ENCODE measurements at places on chromosomes 2 and 18.

DNA sequence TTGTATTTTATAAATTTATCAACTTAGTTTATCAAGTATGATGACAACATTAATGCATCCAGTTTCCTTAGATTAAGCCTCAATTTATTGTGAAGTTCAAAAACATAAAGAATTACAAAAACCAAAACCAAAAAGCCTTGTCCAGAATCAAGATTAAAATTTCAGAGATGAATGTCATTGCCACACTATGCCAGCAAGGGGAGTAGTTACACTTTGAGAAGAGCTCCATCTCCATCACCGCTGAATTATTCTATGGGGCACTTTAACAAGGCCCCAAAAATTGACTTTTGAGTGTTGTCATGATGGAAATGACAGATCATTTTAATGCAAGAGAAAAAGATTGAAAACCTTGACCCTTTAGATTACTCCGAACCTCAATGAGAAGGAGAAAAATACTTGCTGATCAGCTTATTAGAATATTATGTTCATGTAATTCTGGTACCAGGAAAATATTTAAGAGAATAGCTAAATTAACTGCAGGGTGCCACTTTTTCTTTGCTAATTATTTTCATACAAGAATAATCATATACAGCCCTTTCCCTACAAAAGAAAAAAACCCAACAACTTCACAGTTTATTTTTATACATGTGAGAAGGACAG is 152.5 kb upstream of the AQP4 start:
- no peak for DNase-seq

DNA sequence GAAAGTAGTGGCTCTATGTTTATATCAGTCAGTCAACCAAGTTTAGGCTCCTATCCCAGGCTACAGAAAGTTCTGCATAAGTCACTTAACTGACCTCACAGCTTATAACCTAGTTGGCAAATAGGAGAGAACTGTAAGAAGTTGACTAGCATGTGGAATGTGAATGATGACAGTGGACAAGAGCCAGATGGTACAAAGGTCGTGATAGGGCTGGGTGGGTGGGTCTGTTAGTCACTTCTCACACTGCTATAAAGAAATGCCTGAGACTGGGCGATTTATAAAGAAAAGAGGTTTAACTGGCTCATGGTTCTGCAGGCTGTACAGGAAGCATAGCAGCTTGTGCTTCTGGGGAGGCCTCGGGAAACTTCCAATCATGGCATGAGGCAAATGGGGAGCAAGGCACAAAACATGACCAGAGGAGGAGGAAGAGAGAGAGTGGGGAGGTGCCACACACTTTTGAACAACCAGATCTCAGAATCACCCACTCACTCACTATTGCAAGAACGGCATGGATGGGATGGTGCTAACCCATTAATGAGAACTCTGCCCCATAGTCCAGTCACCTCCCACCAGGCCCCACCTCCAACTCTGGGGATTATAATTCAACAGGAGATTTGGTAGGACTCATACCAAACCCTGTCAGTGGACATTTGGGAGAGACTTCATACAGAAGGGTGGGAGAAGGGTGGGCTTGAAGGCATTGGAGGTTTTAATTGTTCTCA is 68.8 kb downstream of the LTBP1 start:
- DNase-seq = no peak

GRCh38 chr2:181680055-181680936 is at the start of gene NEUROD1:
Gene NEUROD1 (minus strand): TSS chr2:181680517. CDS start chr2:181678860, 1,657 bp downstream.
- no peak for DNase-seq

DNA sequence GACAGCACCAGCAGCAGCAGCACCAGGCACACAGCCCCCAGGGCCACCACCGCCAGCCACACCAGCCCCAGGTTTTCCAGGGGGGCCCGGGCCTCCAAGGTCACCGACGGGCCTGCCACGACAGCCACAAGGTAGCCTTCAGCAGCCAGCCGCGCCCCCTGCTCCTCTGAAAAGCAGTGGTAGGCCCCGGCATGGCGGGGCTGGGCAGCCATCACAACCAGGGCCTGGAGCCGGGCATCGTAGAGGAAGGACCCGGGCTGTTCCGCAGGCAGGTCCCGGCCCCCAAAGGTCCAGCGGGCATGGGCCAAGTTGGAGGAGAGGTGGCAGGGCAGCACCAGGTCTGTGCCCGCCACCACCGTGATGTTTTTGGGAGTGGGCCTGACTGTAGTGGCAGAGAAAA is 3.3 kb upstream of the ANKRD39 start:
- no peak for DNase-seq

DNA sequence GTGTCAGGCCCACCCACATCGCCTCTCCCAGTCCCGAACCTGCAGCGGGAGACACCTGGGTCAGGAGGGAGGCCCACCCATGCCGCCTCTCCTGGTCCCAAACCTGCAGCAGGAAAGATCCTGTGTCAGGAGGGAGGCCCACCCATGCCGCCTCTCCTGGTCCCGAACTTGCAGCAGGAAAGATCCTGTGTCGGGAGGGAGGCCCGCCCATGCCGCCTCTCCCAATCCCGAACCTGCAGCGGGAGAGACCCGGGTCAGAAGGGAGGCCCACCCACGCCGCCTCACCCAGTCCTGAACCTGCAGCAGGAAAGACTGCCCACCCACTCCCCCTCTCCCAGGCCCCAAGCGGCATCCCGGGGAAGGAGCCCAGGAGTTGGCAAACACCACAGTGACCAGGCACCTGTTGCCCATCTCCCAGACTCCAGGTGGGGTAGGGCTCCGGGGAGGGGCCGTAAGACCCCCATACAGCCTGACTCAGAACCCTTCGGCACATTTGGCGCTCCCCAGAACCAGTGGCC is 7.8 kb downstream of the SLC66A2 start:
- DNase-seq = no peak

- DNase-seq = no peak
Measured at GRCh38 chr2:183037074-183037552, 1.1 kb downstream of the NCKAP1 start.

DNA sequence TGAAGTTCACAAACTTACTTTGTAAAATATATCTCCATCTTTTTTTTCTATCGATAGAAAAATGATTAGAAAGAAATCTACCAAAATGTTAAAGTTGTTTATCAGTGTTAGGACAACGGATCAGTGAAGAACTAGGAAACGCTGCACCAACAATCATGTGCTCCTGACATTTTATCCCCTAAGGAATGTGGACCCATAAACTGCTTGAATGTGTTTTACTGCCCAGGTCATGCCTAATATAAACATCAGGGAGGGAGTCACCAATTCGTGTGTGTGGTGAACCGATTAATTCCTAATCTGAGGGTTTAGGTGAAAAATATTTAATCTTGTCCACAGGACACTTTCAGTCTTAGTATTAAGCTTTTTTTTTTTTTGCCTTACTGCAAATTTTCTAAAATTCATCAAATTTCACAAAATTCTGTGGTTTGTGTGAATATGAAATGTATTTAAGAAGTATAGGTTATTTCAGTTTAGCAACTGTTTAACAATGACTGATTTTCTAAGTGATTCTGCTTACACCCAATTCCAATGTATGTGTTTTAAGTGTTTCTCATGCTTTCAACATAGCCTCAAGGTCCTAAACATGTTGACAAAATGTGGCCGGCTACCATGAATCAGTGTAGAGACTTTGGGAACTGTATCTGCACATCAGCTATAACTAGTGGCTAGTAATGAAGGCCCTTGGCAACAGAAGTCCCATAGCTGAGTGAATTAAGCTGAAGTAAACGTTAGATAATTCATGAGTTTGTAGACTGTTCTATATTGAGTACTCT is 11.1 kb upstream of the KIDINS220 start:
- DNase-seq = no peak

- no peak for DNase-seq
Measured at GRCh38 chr2:1341404-1342120, 71.7 kb upstream of the TPO start.

GRCh38 chr18:5097116-5097703 is 99.8 kb downstream of the AKAIN1 start:
- DNase-seq = no peak

- DNase-seq = no peak
Measured at GRCh38 chr18:38948436-38948835, 1382.8 kb upstream of the CELF4 start.

GRCh38 chr2:169472249-169472648 is 7.0 kb upstream of the BBS5 start:
- DNase-seq = no peak

DNA sequence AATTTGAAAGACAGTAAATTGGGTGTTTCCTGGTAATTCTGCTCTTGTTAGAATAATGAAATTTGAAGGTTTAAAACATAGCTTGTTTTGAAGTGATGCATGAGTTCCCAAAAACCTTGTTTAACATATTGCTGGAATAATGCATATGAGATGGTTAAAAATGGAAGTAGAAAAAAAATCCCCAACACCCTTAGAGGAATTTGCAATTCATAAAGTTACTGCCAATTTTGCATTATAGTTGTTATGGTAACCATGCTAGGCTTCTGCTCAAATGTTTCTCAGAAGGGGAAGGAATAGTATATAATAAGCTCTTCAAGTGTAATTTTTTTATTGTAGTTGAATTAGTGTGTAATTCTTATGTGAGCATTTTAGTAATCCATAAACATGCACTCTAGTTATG is 49.1 kb downstream of the FASTKD2 start:
- no peak for DNase-seq

DNA sequence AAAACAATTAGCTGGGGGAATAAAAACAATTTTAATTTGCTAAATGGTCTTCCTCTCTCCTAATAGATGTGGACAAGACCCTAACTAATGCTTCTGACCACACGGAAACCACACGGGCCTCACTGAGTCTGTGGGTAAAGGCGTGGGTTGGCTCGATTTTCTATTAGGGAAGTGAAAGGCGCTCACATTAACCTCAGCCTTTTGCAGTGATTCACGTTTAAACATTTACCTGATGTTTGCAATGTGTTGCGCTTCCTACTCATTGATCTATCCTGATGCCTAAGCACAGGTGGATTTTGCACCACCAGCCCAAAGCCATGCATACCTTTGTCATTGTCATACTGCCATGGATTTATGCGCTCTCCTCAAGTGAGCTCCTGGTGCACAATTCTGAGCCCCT is 35.6 kb upstream of the NRP2 start:
- DNase-seq = no peak

DNA sequence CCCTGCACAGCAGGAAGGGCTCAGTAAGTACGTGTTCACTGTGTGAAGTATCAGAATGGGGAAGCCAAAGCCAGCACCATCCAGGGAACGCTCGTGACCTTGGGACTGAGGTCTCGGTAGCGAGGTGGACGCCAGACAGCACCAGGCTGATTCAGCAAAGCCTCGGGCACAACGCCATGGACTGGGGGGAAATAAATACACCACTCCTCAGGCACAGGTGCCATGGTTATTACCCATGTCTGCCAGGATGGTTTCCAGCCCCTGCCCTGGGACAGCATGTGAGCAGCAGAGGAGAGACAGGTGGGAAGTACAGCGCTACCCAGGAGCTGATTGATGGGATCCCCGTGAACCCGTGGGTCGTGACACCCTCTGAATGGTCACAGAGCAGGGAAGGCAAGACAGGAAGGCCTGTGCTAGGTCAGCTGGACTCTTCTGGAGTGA is 53.0 kb downstream of the REEP1 start:
- no peak for DNase-seq

DNA sequence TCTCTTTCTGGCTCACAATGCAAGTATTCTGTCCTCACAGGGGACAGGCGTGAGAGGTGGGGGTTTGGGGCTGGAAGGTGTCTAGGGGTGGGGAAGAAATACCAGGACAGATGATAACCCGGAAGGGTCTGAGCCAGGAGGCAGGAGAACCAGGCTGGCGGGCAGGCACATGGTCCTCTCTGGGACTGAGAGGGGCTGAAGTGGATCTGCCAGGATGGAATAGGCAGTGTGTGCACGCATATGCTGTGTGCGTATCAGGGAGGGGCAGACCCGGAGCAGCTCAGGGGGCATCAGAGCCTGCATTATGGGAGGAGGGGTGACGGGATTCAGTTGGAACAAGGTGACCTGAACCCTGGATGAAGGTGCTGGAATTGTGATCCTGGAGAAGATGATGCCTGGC is 157.3 kb downstream of the DYSF start:
- no peak for DNase-seq

DNA sequence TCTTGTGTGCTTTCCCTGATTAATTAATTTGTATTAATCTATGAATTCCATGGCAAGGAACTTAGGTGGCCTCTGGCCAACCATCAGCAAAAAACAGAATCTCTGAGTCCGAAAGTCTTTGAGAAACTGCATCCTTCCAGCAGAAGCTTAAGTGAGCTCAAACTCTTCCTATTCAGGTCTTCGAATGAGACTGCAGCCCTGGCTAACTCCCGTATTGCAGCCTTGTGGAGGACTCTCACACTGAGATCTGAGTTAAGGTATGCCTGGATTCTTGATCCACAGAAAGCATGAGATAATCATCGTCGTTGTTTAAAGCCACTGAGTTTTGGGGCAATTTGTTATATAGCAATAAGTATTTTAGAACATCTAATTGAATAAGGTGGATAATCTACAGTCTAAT is 1143.9 kb upstream of the NXPH2 start:
- no peak for DNase-seq

DNA sequence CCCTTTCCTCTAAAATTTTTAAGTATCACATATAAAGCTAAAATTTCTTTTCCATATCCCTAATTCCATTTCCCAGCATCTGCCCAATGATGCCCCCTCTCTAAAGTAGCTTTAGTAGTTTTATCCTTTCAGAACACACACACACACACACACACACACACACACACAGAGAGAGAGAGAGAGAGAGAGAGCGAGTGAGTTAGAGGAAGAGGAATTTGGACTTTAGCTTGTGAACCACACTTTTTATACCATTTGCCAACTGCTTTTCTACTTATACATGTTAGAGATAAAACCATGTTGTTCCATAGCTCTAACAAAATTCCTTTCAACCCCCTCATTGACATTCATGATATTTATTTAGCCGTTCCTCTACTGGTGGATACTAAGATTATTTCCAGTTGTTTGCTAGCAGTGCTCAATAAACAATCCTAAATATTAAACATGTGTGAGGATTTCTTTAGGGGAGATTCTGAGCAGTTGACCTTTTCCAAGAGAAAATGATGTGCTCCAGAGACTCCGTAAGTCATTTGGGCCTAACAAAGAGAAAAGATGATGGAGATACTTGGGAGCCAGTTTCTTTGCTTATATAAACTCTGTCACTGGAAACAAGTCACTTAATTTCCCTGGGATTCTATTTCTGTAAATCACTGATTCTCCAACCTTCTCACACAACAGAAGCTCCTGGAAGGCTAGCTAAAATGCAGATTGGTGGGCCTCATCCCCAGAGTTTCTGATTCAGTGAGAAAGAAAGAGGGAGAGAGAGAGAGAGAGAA is 229.7 kb upstream of the SP5 start:
- DNase-seq = no peak

- DNase-seq = no peak
Measured at GRCh38 chr2:152558158-152558984, 158.9 kb downstream of the PRPF40A start.

DNA sequence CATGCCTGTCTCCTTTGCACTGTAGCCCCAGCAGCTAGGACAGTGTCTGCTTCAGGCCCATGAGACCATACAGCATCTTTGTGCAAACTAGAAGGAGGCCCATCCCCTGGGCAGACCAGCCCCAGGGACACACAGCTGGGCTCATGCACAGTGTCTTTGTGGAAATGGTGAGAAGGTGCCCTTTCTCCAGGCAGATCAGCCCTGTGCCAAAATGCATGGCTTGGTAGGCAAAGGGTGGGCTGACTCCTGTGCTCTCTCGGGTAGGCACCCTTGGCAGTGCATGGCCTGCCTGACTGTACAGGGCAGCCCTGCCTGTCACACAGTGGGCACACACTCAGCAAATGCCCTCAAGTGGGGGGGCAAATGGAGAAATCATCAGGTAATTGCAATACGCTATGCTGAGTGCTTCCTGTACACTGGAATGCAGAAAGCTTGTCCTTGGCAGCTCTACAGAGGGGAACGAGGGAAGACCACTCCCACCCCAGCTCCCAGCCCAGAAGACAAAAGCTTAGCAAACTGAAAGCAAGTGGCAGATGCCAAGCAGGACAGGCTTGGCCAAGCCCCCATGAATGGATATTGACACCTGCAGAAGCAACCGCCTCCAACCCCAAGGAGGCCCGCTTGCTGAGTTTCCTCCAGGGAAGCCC is 21.6 kb downstream of the TNS1 start:
- DNase-seq = no peak

Measured in stimulated activated CD8-positive, alpha-beta memory T cell treated with anti-CD3 and anti-CD28 coated beads, Interleukin-4, amount 100 ng/mL, for 24 hours (primary cell).